Activated CD8-positive, alpha-beta memory T cell treated with anti-CD3 and anti-CD28 coated beads, Interleukin-2, amount 10 ng/mL, durations not matched to agents 7 days and 5 days (primary cell): ENCODE measurements at places on chromosomes 1 and 21.

- no peak overlapping the region for H3K4me3 ChIP-seq
- no peak for DNase-seq
- H3K36me3 ChIP-seq: peaks cover 17% of the 10 kb centered on the region
- H3K4me1 ChIP-seq: peaks cover 67% of the 10 kb centered on the region
- H3K27me3 ChIP-seq: no peaks in the 10 kb centered on the region
These were observed 67.0 kb downstream of the NID1 start for GRCh38 chr1:235997931-235998330.

DNA sequence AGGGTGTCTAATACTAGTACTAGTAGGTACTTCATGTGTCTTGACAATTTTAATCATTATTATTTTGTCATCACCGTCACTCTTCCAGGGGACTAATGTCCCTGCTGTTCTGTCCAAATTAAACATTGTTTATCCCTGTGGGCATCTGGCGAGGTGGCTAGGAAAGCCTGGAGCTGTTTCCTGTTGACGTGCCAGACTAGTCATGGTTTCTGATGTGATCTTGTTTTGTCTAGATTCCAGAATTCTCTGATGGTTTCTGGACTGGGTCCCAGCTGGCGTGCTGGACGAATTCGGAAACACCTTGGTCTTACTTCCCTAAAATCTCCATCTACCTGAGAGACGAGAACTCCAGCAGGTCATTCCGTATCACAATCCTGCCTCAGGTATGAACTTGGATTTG, 66.1 kb upstream of the FAM3B start:
- no peak overlapping the region for H3K4me3 ChIP-seq
- peaks cover 2% of the 10 kb centered on the region for H3K27me3 ChIP-seq
- DNase-seq: no peak
- H3K4me1 ChIP-seq: no peaks in the 10 kb centered on the region
- H3K36me3 ChIP-seq: no peaks in the 10 kb centered on the region
- H3K27ac ChIP-seq: no peak overlapping the region

DNA sequence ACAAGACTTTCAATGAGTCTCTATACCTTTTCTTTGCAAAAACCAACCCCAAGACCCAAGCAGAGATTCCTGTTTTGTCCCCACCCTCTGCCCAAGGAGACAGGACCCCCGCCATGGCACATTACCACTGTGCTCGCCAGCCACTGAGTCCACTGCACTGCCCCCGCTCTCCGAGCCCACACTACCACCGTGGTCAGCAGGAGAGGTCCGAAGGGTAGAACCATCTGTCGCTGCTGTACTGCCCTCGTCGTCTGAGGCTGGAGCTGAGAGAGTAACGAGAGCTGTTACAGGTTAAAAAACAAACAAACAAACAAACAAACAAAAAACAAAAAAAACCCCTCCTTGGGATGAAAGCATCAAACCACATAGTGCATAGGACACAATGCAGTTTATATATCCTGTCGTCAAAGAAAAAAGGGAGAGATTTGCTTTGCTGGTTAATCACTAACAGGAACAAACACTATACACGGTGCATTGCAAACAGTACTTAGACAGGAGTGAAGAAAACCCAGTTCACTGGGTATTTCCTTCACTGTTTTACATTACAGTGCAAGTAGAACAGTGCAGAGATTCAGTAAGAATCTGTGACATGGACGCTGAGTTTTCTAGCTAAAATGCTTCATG, 71.0 kb downstream of the UBR4 start:
- H3K4me1 ChIP-seq: no peaks in the 10 kb centered on the region
- H3K27ac ChIP-seq: no peak overlapping the region
- no peak overlapping the region for H3K4me3 ChIP-seq
- H3K36me3 ChIP-seq: peaks cover 75% of the 10 kb centered on the region

DNA sequence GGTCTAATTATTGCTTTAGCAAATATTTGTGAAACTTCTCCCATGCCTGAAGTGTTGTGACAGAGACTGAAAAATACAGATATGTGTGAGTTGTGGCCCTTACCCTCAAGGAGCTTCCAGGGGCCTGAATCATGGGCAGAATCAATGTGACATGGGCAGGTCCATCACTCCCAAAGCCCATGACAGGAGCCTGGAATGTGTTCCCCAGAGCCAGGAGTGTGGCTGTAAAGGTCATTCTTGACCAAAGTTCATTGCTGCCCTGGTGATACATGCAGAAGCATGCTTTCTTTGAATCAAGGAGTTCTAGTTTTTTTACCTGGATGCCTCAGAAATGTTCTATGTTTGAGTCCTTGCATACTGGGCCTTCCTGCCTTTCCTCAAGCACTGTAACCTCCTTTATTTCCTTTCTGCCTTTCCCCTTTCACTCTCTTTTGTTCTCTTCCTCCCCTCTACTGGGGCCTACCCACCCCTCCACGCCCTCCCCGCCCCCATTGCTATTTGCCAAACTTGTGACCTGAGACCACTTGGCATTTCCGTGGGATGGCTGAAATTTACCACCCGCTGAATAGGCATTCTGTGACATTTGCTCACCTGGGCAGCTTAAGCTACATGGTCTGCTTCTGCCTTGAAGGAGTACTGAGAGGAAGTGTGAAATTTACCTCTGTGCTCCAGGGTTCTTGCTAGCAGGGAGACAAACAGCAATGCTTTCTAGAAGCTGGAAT, 19.7 kb downstream of the PBX1 start:
- H3K27ac ChIP-seq: no peak overlapping the region
- DNase-seq: no peak
- no peaks in the 10 kb centered on the region for H3K36me3 ChIP-seq
- H3K4me3 ChIP-seq: no peak overlapping the region
- H3K27me3 ChIP-seq: no peaks in the 10 kb centered on the region

- H3K27me3 ChIP-seq: peaks cover 67% of the 10 kb centered on the region
- H3K27ac ChIP-seq: no peak within 1 kb of the TSS
- peaks cover 4% of the 10 kb centered on the region for H3K4me1 ChIP-seq
- no peak within 1 kb of the TSS for H3K4me3 ChIP-seq
- no peaks in the 10 kb centered on the region for H3K36me3 ChIP-seq
These were observed at the start of gene IL20 for GRCh38 chr1:206864939-206865671. Gene IL20, plus strand, starts transcription at chr1:206865623. Its CDS starts 230 bp downstream, at chr1:206865853.

DNA sequence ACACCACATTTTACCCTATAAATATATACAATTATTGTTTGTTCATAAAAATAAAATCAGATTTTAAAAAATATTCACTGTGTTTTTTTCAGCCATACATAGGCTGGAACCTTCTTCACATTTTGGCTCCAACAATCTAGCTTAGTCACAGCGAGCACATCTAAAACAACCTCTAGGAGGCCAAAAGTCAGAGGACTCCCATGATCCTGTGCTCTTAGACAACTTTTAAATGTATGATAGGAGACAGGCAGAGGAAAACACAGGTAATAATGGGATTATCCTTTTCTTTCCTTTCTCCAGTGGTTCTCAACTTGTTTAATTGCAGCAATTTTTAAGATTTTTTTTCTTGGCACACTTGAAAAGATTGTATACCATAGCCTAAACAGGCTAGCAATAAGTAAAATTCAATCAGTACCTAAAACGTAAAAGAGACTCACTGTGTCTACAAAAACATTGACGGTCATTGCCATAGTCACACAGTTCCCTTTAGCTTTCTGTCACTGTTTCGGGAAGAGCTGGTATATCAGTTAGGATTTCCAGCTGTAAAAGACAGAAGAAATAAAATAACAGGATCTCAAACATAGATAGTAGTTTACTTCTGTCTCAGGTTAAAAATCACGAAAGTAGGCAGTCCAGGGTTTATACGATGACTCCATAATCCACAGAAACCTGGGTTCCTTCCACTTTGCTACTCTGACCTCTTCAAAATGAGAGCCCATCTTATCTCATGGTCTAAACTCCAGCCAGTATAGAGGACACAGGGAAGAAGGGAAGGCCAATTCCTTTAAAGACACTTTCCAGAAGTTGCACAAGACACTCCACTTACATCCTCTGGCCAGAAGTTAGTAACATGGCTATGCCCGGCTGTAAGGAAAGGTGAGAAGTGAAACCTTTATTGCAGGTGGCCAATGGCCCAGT, 39.2 kb upstream of the CR1L start:
- H3K27me3 ChIP-seq: peaks cover 27% of the 10 kb centered on the region
- H3K4me3 ChIP-seq: no peak overlapping the region
- no peak overlapping the region for H3K27ac ChIP-seq
- no peak for DNase-seq
- H3K4me1 ChIP-seq: no peaks in the 10 kb centered on the region
